COR-L47 (cell line): ENCODE measurements at places on chromosomes 4 and X.

- DNase-seq: no peak
Observed at GRCh38 chrX:109049903-109050302, 313.5 kb upstream of the IRS4 start.

GRCh38 chr4:52714597-52715254, 36.5 kb downstream of the ERVMER34-1 start:
- DNase-seq: no peak

DNA sequence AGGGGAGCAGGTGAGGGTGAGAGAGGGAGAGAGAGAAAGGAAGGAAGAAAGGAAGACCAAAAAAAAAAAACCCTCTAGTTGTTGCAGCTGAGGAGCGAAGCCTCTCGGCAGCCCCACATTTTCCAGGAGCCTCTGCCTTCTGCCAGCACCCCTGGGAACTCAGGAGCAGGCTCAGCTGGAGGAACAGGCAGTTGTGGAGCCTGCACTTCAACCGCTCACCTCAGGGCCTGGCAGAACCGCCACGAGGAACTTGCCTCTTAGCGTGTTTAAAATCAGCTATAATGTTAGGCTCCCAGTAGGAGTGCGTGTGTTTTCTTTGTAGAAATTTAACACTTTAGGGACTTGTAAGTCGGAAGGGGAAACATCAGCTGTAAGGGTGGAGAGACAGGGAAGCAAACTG, 65.7 kb downstream of the SEL1L3 start:
- DNase-seq: no peak

GRCh38 chr4:142925161-142925560, 79.1 kb upstream of the INPP4B start:
- no peak for DNase-seq

GRCh38 chr4:76654791-76655190, 219.8 kb downstream of the SHROOM3 start:
- DNase-seq: no peak

- DNase-seq: no peak
Observed at GRCh38 chr4:134787315-134787714, 585.7 kb upstream of the PABPC4L start.
